ENCODE measurements at places on chromosomes 1 and 21. TPM values are rescaled to one million over a fixed set of nuclear protein-coding genes. Genes with fewer than 3 reads are reported as not detected.
A peak's percentile ranks its signal among the peaks of the same experiment; 100 is the strongest.

DNA sequence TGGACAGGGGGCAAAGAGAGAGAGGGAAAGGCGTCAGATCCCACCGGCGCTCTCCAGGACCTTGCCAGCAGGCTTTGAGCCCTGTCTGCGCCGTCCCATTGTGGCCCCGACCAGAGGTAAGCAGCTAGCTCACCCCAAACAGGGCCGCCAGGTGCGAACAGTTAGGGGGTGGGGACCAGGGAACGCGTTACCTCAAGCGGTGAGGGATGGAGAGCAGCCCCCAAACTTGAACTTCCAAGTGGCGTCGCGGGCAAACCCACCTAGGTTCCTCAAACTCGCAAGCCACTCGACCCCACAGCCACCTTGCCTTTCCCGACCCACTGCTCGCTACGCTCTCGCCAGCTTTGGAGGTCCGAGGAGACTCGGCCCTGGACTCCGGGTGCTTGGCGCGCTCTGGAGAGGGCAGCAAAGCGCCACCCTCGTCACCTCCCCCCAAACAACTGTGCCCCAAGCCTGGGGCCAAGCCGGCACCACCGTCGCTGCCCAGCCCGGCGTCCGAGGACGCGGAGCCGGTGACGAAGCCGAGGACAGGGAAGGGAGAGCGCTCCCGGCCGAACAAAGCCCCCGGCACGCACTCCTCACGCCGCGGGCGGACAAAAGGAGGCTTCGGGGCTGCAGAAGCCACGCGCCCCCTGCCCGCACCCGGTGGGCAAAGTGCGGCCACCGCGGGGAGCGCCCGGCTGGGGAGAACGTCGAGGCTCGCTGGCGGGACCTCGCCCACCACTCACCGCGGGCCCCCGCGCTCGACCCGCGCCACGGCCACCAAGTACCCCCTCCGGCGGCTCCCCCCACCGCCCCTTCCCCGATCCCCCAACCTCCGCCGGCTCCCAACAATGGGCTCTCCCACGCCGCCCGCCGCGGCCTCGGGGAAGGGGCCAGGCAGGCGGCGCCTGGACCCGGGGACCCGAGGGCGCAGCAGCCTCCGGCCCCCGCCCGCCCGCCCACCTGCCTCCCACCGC is 976 bp downstream of the SSBP3 start:
- no peak for DNase-seq

DNA sequence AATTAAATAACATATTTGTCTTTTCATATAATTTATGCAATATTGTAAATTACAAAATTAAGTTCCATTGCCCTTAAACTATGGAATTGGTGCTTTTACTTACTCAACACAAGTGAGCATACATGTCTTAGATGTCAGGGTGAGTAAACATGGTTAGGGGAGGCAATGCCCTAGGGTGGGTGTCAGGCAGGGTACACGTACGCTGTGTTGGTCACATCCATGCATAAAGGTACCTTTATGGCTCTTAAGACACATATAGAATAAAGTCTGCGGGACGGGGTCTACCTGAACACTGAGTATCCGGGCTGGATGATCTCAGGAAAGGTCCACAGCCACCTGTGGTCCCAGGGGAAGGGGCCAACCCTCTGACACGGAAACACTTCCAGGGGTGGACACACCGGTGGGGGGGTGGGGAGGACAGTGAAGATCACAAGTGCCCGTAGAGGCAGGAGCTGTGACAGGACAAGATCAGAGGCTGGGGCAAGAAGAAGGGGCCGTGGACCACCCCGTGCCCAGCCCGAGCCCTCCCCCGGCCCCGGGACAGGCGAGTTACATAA is 720 bp downstream of the LIN9 start:
- peak; percentile 7 for DNase-seq

DNA sequence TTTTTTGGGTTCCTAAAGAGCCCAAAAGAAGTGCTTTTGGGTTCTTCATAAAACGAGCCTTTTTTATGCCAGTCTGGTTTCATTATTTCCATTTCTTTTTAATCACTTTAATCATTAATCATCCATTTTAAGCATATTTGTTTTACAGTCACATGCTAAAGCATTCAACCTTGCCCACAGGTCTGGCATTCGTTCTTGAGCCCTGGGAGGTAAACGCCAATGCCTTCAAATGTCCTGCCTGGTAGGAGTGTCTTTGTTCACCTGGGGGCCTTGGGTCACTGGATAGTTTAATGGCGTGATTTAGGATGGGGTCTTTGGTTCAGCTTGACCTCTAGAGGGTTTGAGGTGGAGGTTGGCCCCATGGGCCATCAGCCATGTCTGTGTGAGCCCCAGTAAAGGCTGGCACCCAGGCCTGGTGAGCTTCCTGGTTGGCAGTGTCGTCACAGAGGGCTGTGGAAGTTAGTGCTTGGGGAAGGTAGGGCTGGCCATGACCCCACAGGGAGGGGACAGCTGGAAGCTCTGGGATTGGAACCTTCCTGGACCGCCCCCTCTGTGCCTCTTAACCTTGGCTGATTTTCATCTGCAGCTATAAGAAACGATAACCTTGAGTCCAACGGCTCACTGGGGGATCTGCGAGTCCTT is 20.2 kb downstream of the C1orf174 start:
- DNase-seq = no peak

GRCh38 chr1:58619286-58620054 is 42.4 kb upstream of the TACSTD2 start:
- DNase-seq = no peak

S1PR1 gene
- 14.9 TPM for polyA plus RNA-seq

- no peak for DNase-seq
These were observed 34.7 kb upstream of the PDE9A start for GRCh38 chr21:42618707-42619102.

DNA sequence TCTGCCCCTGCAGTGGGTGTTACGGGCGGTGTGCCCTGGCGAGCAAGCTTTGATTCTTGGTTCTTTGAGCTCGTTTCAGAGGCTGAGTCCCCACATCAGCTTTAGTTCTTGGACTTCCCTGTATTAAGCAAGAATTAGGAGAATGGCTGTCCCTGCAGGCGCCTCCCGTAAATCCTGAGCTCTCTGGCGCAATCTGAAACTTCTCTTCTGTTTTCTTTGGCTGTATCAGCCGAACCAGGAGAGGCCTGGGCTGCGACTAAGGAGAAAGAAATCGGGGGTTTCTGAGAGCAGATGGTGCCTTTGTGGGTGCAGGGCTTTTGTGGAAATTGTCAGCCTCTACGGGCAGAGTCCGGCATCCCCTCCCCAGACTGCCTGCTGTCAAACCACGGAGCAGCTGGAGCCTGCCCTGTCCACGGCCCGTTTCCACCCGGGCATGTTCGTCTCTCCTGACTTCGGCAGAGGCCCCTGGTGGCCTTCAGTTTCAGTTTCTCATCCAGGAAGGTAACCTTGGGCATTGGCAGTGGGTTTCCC is 17.9 kb downstream of the CSTB start:
- peak; percentile 48 for DNase-seq

LAX1 gene
- 0.13 TPM for polyA plus RNA-seq

TCHH gene
- not detected for polyA plus RNA-seq

IFNAR2 gene
- 9.2 TPM for polyA plus RNA-seq

GRCh38 chr1:207298636-207299398 is 22.7 kb upstream of the CD55 start:
- no peak for DNase-seq

DNA sequence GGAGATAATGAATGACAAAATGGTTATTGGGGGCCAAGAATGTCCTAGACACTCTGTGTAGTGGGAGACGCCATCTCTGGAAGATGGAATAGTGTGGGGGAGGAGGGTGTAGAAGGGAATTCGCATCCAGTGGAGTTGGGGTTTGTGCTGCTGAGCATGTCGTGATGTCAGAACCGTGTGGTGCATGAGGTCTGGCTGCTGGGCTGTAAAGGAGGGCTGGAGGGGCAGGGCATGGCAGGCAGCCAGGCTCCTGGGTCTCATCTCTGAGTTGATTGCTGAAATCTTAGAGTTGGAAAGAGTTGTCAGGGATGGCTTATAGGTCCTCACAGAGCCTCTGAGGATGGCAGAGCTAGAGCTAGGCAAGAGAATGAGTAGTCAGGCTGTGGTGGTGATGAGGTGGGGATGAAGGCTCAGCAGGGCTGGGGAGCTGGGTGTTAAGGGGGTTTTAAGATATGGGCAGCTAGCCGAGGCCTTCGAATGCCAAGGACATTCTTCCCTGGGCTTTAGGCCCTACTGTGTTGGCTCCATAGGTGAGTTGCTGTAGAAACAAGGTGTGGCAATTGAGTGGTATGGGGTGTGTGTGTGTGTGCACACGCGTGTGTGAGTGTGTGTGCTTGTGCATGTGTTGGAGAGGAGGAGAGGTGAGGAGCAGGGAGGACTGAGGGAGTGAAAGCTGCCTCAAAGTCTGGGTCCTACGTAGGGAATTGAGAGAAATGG is 1.9 kb downstream of the PPFIA4 start:
- DNase-seq = no peak

DNA sequence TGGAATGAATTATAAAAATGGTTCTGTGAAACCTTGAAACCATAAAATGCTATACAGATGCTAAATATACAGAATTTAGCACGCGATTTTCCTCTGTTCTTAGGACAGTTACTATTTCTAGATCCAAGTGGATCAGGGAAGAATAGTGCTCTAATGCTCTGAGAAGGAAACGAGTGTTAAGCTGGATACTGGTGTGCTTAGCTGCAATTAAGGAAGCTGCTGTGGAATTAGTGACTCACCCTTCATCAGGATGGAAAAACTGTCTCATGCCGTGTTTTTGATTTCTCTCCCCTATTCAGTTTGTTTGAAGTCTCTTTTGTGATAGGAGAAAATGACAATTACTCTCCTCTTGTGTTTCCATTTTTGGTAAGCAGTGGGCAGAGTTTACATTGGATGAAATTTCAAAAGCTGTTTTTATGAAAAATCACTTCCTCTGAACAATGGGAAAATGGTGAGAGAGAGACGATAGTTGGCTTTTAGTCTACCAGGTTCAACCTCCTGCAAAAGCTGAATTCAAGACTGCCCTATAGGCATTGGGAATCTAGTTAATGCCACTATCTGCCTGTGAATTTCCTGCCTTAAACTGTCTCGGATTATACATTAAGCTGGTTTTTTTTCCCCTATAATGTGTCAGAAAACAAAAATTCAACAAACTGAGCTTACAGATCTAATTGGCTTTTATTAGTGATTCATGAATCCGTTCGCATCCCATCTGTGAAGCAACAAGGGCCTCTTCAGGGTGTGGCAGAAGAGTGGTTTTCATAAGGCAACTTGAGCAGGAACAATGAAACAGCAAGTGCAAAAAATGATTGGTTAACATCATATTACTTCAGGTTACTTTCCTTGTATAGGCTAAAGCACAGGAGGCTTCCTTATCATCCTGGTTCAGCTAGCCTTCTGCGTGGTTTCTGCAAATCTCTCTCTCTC is 179.8 kb downstream of the ST6GALNAC3 start:
- peak; percentile 58 for DNase-seq

GRCh38 chr1:235566084-235566483 is 61.8 kb upstream of the B3GALNT2 start:
- no peak for DNase-seq

DNA sequence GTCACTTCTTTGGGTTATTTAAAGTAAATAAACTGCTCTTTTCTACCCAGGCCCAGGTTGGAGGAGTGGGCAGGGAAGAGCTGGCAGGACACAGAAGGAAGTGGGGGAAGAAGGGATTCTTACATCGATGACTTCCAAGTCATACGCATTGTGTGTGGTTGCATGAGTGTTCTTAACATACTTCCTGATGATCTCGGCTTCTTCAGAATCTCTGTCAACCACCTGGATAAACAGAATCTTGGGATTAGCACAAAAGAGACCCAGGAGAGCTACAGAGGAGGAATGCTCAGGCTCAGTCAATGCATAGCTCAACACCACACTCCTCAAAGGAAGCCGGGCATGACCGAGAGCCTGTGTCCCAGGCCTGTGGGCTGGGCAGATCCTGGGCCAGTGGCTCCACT is 42.1 kb downstream of the PARP1 start:
- no peak for DNase-seq
